NCI-H460 (cell line): ENCODE measurements at places on chromosomes 2 and 18.
A peak's percentile ranks its signal among the peaks of the same experiment; 100 is the strongest.

DNA sequence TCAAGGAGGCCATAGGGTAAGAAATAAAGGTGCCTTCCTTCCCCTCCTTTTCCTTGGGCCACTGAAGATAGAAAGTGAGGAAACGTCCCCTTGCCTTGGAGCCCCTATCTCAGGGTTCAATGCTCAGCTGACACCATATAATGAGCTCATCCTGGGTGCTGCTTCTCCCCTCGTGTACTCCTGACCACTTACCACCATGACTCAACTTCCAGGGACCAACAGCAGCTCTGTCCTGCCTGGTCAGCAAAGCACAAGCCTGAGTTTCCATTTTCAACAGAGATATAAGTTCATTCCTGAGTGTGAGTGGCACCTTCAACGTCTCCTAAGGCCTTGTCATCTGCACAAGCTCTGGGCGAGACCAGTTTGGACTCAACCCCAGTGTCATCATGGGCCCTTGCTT lies 151.2 kb downstream of the CAPN13 start:
- DNase-seq = no peak

GRCh38 chr18:42392926-42393325 lies 437.9 kb downstream of the PIK3C3 start:
- no peak for DNase-seq

GRCh38 chr18:51438797-51439350 lies 241.4 kb upstream of the MEX3C start:
- DNase-seq = no peak

DNA sequence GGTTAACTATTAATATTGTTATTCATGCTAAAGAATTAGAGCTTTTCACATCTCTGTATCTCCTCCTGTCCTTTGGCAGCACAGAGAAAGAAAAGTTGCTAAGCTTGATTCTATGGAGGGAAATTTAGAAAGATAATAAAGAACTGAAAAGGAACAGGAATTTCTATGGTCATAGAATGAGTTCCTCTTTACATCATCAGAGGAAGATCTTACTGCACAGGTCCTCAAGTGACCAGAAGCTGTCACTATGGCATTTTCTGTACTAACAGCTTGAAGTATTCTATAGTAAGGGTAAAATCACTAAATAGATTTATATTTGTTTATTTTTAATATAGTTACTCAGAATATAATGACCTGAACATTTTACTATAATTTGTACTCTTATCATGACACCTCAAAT lies 6.0 kb upstream of the PRKD3 start:
- DNase-seq = no peak

DNA sequence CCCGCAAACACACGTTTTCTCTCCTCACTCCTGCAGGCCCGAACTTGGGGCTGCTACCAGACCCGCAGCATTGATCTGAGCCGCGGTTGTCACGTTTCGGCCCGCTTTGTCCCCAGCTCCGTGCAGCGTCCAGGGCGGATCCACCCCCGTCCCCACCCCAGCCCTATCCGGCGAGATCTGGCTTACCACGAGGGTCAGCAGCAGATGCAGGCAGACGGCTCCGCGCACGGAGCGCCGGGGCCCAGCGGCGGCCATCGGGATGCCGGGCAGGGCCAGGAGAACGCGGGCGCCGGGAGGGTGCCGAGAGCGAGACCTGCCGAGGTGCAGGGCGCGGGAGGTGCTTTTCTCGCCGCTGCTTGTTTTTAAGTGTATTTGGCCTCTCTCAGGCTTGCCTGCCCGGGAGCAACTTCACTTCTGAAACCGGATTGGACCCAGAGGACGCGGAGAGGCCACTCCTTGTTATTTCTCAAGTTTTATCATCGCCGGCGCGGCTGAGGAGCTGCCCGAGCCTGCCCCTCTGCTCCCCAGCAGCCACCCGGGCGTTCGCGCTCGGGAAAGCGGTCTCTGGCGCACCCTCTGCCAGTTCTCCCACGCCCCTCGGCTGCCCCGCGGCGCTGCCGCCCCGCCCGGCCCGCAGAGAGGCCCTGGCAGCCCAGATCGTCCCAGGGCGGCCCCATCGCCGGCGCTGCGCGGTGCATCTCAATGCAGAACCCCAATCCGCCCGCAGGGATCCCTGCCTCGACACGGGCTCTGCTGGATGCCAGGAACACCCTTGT lies at the start of gene DSC3:
Gene DSC3 (minus strand): TSS at position 337 of the 776 bp plus-strand sequence. CDS start 82 bp downstream, at position 255.
- peak; percentile 19 for DNase-seq

DNA sequence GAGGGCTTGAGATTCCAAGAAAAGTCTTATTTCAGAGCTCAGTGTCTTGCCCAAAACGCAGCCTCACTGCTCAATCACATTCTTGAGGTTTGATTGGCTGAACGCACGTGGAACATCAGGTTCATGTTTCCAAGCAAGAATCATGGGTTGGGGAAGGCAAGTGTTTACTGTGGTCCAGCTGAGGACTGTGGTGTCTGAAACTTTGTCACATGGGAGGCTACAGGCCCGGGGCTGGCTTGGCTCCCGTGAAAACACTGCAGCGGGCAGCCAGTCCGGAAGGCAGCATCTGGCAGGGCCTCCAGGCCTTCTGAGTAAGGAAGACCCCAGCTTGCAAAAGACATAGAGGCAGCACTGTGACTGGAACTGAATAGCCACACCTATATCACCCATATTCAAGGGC lies 84.7 kb downstream of the POLR1A start:
- no peak for DNase-seq

DNA sequence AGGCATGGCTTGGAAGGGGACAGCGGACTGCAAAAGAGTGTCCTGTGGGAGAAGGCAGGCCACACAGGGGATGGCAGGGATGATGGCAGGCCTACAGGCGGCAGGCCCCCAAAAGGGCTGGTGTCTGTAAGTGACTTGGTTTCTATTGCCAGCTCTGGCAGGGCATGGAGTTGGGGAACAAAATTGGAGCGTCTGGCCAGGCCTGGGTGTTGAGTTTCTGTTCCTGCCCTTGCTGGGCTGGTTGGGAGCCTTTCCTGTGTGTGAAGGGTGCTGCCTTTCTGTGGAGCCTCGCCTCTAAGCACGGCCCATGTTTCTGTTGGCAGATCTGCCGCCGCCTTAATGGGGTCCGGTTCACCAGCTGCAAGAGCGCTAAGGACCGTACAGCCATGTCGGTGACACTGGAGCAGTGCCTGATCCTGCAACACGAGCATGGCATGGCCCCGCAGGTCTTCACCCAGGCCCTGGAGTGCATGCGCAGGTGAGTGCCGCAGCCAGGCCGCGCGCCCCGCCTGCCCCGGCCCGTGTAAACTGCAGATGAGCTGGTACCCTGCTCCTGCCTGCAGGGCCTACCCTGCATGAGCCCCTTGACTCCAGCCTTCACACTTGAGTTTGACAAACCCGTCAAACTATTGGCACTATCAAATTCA lies 31.5 kb downstream of the COA5 start:
- no peak for DNase-seq

DNA sequence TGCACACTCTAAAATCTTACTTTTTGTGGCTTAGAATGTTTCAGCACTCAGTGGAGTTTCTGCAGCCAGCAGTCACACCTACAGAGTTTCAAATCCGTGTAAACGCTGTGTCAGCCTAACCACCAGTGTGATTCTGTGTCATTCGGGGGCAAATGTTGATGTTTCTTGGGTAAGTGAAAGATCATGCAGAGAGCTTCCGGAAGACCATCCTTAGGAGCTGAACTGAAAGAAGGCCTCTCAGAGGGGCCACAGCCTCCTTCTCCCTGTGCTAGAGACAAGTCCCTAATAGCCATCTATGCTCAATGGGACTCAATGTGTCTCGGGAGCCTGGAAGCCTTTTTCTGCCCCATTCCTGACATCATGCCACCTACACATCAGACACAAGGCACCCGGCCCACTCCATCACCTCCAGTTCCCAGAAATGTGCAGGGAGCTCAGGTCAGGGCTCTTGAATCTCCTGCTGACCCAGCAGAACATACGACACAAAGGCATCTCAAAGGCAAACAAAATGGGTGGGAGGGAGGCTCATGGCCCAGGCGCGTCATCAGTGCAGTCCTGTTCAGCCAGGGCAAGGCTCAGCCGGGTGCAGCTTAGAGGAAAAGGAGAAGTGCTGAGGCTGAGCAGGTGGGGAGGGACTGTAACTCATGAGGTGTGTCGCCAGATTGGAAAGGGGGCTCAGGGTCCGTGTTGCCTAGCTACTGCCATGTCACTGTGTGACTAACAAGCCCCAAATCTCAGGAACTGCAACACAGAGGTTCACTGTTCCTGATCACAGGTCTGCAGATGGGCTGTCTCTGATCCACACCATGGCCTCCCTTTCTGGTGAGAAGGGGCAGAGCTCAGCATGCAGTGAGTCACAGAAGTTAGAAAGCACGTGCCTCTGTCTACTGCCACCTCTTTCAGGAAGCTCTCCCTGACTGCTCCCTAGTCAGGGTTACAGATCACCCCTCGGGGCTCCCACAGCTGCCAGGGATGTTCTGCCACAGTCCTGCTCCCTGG lies 82.0 kb downstream of the SMAD7 start:
- DNase-seq = no peak

- no peak for DNase-seq
These were observed 5.8 kb downstream of the HDLBP start for GRCh38 chr2:241309684-241310117.

DNA sequence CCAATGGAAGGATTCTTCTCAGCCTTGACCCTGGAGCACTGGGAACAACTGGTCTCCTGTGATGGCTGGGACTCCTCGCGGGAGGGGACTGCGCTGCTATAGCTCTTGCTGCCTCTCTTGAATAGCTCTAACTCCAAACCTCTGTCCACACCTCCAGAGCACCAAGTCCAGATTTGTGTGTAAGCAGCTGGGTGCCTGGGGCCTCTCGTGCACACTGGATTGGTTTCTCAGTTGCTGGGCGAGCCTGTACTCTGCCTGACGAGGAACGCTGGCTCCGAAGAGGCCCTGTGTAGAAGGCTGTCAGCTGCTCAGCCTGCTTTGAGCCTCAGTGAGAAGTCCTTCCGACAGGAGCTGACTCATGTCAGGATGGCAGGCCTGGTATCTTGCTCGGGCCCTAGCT lies 28.8 kb downstream of the LIPG start:
- no peak for DNase-seq

DNA sequence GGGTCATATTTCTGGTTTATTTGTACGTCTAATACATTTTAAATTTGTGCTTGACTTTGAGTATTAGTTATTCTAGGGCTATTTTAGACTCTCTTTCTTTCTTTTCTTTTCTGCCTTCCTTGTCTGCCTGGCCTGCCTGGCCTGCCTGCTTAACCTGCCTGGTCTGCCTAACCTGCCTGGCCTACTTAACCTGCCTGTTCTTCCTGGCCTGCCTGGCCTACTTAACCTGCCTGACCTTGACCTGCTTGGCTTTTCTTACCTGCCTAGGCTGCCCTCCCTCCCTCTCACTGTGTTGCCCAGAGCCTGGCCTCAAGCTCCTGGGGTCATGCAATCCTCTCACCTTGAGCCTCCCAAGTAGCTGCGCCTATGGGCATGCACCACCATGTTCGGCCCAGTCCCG lies 83.7 kb downstream of the PMAIP1 start:
- DNase-seq = no peak

DNA sequence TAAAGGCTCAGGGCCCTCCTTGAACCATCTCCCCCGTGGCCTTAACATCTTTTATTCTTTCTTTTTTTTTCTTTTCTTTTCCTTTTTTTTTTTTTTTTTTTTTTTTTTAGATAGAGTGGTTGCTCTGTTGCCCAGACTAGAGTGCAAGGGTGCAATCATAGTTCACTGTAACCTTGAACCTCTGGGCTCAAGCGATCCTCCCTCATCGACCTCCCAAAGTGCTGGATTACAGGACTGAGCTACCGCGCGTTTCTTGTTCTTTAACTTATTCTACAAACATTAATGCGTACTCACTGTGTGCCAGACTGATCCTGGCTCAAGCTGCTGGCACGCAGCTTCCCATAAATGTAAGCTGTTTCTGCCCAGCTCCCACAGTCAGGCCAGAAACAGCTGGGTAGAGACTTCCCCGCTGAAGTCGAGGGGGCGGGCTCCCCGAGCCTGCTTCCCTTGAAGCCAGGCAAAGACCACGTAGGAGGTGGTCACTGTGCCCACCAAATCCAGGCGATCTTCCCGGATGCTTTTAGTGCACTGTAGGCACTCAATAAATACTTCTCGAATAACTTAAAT lies 29.2 kb upstream of the ATP6V1B1 start:
- no peak for DNase-seq

GRCh38 chr2:9757501-9758264 lies 85.6 kb upstream of the TAF1B start:
- DNase-seq = no peak

DNA sequence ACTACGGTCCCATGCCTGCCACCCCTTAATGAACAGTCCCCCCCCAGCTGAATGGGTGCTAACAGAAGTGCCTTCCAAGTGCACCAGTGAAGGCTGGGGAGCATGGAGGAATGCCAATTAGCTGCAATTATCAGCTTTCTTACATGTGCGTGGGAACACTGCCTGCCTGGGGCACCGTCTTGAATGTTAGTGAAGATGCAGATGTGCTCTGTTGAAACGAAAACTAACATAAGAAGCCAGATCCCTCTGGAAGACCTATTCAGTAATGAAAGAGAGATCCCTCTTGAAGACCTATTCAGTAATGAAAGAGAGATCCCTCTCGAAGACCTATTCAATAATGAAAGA lies 154.5 kb downstream of the CLIP4 start:
- no peak for DNase-seq

DNA sequence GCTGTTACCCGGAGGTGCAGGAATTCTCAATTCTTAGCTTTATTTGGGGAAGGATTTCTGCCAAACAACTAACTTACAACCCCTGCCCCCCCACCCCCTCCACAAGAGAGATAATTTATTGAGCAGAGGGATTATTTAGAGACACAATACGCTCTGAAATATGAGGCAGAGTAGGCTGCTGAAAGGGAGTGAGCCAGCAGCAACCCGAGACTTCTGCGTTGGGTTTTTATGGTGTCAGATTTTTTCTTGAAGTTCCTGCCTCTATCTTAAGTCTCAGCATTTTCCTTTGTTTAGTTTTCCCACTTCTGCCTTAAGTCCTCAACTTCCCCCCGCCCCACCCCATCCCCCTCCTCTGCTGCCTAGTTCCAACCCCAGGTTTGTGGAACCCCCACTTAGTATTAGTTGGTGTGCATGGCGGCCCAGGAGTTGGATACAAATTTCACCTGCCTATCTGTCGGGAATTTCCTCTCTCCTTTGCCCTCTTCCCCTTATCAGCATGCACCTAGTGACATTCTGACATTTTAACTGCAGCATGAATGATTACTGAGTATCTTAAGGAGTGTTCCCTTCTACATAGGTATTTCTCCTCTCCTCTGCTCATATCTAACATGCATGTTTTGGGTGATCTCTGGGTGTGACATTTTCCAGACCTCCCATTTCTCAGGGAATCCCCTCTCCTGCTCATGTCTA lies 1635.9 kb upstream of the LRRTM1 start:
- DNase-seq = no peak

- DNase-seq = no peak
These were observed 47.8 kb downstream of the STK25 start for GRCh38 chr2:241460631-241461030.

DNA sequence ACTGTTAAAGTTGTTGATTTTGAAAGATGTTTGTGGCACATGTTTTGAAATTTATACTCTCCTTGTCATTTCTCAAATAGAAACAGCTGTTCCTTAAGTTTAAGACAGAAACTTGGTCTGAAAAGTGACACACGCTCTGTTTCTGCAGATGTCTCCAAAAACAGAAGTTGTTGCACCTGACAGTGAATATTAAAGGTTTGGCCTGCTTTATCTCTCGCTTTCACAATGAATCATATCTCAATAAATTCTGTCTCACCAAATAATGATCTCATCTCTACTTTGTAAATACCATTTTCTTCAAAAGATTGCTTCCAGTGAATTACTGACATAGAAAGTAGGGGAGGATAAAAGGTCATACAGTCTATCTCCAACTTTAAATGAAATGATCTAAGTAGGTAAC lies 294.9 kb upstream of the SYT4 start:
- DNase-seq = no peak
